Right lung (tissue), 10 donors: ENCODE measurements at places on chromosomes 5 and 9. TPM values are rescaled to one million over a fixed set of nuclear protein-coding genes. Genes with fewer than 3 reads are reported as not detected.

The IRX4 gene
- polyA plus RNA-seq: not detected

The PCDHA9 gene
- 0.06 TPM for polyA plus RNA-seq

The KIF20A gene
- polyA plus RNA-seq: 32.3 TPM

The PDE8B gene
- 6.8 TPM for polyA plus RNA-seq

The SCAMP1 gene
- 53.5 TPM for polyA plus RNA-seq

The TGFBI gene
- polyA plus RNA-seq: 164 TPM

The EQTN gene
- polyA plus RNA-seq: 0.52 TPM

The ITK gene
- polyA plus RNA-seq: 0.81 TPM

The NRARP gene
- polyA plus RNA-seq: 9.0 TPM

DNA sequence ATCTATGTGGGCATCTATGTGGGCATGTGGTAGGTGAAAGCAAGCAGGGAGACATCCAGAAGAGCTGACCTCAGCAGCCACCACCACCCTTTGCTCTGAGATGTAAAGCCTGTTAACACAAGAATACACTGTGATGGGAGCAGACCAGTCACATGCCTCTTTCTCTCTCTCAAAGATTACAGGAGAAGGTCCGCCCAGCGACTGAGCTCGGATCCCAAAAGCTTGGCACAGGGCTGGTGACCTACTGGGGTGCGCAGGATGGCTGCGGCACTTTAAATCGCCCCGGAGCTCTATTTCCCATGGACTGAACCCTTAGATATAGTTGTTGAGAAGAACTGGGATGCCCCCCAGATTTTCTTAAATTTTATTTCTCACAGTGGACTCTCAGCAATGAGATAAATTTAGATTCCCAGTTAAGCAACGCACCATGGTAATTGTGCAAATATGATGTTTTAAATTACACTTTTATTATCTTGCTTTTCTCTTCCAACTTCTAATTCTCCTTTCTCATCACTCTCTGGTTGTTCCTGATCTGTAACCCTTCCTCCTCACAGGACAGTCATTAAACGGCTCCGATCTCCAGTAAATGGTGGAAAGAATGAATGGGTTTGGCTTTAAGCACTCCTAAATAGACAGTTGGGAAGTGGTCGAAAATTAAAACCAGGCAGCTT is 37.7 kb upstream of the ICE1 start:
- DNase-seq: no peak

GRCh38 chr5:148384380-148384737 is 601 bp downstream of the FBXO38 start:
- no peak for DNase-seq

DNA sequence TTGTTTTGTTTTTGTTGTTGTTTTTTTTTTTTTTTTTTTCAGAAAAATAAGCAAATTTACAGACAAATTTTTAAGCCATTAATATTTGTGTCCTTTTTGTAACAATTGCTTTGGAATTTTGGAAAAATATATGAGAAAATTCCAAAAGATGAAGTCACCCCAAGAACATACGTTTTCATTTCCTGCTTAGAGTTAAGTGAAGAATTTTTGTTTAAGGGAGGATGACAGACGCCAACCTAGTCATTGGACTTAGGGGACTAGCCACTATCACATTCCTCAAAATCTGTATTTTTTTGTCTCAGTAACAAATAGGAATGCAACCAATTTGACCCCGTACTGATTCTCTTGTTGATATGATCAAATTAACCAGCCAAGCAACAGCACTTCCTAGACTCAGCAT is 433.9 kb upstream of the SLC30A5 start:
- DNase-seq: no peak

- DNase-seq: no peak
Observed at GRCh38 chr9:136531186-136531903, 14.5 kb downstream of the NOTCH1 start.

GRCh38 chr9:123597048-123597447 is 241.1 kb downstream of the CRB2 start:
- DNase-seq: no peak

DNA sequence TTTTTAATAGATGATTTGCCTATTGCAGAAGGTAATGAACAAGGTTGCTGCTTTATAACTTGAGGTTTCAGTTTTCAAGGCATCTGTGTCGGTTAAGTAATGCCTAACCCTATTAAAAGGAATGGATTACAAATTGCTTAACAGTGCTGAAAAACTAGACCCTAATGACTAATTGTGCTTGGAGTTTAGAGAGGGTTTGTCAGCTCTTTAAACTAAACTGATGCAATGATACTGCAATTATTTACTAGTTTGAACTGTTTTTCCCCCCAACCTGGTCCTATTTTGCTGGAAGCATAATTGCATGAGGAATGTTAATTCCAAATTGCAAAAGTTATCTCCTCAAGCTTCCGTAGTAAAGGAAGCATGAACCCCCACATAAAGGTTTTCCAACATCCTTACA is 39.3 kb upstream of the TLX3 start:
- DNase-seq: no peak

GRCh38 chr5:95035891-95036685 is 248.8 kb downstream of the MCTP1 start:
- no peak for DNase-seq

DNA sequence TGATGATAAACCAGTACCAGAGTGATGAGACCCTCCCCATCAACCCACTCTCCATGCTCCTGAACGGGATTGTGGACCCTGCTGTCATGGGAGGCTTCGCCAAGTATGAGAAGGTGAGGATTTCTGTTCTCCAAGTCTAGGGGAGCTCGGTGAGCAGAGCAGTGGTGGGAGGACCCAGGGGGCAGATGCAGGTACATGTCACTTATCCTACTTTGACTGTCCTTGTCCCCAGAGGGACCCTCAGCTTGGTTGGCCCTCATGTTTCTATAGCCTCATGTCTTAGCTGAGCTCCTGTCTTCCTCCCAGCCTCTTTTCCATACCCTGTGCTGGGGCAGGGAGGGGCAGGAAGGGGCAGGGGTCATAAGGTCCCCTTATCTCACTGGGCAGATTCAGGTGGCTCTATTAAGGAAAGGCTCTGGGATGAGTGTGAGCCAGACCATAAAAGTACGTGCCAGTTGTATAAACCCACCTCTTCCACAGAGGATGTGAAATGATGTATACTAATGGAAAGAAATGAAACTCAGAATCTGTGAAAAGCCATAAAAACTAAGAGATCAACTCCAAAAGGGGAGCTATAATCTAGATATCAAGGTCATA is 38.0 kb upstream of the FOXI1 start:
- DNase-seq: no peak

DNA sequence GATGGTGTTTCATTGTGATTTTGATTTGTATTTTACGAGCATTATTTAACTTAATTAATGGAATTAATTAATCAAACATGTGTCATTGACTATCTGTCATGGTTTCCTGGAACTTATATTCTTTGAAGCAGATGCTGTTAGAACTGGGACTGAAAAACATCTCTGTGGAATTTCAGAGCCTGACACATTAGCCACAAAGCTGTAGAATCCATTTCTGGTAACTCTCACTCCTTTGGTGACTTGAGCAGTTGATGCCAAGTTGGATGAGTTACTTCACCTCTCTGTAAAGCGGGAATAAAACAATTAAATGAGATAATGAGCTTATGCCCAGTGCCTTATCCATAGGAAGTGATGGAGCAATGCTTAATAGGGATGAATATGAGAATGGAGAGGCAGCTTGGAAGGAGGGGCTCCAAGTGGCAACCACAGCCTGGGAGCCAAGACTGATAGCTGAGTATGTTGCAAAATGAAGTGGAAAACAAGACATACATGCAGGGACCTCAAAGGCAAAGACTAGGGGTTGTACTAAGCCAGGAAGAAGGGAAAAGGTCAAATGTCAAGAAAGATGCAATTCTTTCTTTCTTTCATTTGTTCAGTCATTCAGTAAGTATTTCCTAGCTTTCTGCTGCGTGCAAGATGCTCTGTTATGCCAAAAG is 23.1 kb upstream of the ADRA1B start:
- no peak for DNase-seq

DNA sequence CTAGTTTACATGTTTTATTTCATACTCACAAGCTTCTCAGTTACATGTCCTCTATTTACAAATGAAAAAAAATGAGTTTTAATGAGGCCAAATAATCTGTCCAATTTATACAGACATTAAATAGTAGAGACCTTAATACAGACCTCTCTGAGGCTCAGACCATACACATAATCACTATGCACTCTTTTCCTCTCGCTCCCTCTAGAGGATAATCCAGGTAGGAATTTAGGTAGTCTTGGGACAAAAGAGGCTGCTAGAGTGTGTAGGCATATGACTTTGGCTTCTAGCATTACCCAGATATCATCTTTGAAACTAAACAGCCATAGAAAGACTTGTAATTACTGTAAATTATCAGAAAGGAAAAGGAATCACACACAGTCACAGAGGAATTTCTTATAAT is 444.7 kb downstream of the HINT1 start:
- peak; percentile 16 for DNase-seq

GRCh38 chr5:67021962-67022361 is 174.6 kb downstream of the CD180 start:
- peak; percentile 90 for DNase-seq

GRCh38 chr5:51439232-51439631 is 56.0 kb downstream of the ISL1 start:
- DNase-seq: no peak

GRCh38 chr9:104142799-104143549 is 48.9 kb downstream of the SMC2 start:
- no peak for DNase-seq

DNA sequence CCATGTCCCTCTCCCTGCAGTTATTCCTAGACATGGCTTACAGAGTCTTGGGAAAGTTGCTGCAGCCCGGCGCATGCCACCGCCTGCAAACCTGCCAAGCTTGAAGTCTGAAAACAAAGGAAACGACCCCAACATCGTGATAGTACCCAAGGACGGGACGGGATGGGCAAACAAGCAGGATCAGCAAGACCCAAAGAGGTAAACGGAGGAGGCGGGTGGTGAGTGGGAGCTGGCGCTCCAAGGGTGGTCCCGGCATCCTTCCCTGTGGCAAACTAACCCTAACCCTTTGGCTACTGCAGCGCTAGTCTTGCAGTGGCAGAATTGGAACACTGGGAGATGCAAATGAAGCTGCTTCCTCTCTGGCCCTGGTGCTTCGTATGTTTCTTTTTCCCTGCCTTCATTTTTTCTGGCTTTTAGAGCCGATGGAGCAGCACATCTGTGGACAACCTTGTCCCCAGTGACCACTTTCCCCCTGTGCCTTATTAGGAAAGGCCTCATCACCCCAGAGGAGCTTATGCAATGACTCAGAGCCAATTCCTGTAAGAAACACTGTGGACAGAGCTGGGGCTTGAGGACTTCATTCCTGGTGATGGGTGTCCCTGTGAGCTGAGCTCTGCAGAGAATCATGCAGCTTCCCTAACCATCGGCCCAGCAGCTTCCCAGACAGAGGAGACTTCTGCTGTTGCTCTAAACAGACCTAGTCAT is 38.9 kb downstream of the PRRC2B start:
- DNase-seq: no peak

DNA sequence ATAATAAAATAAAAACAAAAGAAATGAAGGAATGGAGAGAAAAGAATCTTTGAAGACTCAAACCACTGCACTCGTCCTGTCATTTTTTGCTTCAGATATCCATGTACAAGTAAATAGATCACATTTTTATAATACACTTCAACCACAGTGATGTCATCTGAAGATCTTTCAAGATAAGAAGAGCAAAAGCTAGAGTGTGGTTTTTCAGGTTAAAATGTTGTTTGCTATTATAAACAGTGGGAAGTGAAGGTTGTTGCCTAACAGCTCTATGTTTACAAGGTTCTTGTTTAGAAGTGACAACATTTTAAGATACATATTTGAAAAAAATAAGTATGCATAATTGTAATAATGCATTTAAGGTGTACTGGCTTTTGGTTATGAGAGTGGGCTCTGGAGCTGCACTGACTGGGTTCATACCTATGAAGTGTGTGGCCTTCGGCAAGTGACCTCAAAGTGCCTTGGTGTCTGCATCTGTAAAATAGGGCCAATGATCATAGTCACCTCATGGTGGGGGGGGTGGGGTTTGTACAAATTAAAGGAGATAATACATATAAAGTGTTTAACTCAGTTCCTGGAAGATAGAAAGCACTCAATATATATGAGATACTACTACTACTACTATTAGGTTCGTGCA is 45.5 kb upstream of the IL7R start:
- DNase-seq: no peak

GRCh38 chr9:5587024-5587423 is 41.9 kb upstream of the RIC1 start:
- no peak for DNase-seq

DNA sequence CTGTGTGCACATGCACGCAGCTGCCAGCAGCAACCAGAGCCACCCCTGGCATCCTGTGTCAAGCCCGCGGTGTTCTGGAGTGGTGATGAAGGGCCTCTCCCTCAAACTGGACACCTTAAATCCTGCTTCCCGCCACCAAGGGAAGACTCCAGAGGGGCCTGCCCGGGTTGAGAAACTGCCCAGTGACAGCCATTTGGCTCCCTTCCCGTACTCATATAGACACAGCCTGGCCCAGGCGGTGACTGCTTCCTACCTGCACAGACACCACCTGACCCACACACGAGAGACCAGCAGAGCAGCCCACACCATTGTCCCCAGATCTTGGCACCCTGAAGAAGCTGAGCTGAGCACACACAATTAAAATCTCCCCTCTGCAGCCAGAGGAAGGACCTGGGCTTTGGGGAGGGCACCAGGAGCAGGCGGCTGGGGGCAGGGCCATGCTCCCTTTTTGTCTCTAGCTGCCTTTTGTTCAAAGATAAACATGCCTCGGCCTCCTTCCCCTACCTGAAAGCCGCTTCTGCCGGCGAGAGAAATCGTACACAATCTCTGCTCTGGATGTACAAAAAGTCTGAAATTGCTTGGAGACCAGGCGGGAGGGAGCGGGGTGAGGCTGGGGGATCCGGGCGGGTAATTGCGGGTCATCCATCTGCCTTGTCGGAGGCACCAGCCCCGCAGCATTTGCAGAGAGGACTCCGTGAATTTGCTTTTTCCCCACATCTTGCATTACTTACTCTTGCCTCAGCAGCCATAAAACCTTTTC is 78.4 kb downstream of the TSPAN17 start:
- DNase-seq: no peak

DNA sequence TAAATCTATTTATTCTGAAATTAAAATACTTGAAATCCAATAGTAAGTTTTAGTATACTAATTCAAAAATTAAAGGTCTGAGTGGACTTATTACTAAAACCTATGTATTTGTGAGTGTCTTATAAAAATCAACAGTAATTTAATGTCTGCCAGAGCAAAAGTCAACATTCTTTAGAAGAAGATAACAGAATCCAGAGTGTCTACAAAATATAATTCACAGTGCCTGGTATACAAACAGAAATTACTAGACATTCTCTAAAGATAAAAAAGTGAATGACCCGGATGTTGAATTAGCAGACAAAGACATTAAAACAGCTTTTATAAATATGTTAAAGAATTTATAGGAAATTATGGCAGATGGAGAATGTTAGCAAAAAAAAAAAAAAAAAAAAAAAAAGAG is 22.4 kb upstream of the IRX4 start:
- no peak for DNase-seq

- no peak for DNase-seq
Observed at GRCh38 chr9:97851446-97851883, 1.6 kb upstream of the FOXE1 start.

DNA sequence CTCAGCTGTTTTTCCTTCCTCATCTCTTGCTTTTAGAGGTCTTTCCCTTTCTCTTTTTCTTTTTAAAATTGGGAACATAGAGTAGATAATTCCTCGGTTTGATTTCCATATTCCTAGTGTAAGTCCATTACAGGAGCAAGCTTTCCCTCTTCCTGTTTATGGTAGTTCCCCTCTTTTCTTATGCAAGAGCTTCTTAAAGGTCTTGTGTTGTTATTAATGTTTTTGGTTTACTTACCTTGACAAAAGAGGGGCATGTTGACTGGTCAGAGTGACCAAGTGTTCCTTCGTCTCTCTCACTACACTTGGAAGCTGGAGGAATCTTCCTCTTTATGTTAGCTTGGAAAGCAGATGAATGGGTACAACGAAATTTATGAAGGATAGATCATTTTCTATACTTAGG is 8.3 kb downstream of the ATG10 start:
- DNase-seq: no peak
